NCI-H1417 (cell line): ENCODE measurements at places on chromosomes 4 and X.

DNA sequence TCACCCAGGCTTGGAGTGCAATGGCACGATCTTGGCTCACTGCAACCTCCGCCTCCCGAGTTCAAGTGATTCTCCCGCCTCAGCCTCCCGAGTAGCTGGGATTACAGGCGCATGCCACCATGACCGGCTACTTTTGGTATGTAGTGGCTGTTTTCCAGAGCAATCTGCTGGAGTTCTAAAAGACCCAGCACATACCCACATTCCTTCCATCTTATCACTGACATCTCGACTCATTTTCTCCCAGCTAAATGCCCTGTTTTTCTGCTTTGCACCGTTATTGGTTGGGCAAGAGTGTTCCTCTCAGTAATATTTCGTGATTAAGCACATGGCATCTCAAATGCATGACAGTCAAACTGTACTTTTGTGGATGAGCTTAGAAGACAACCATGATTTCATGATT is 53.7 kb downstream of the PRKX start:
- DNase-seq = no peak

GRCh38 chr4:138225477-138225876 is 16.7 kb downstream of the SLC7A11 start:
- DNase-seq = no peak

DNA sequence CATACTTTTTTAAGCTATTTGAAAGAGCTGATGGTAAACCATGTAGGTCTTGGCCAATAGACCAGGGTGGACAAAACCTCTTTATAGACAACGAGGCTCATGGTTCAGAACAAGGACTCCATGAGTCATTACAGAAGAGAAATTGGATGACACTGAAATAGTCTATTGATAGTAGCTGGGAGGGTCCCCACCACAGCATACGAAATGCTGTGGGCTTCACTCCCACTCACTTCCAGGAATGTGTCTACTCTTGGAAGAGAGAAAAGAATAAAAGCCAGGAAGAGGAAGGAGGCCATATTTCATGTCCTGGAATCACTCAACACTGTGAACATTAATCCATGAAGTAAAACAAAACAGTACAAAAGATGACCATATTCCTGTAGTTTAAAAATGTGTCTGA is 82.3 kb upstream of the MXRA5 start:
- DNase-seq = no peak

DNA sequence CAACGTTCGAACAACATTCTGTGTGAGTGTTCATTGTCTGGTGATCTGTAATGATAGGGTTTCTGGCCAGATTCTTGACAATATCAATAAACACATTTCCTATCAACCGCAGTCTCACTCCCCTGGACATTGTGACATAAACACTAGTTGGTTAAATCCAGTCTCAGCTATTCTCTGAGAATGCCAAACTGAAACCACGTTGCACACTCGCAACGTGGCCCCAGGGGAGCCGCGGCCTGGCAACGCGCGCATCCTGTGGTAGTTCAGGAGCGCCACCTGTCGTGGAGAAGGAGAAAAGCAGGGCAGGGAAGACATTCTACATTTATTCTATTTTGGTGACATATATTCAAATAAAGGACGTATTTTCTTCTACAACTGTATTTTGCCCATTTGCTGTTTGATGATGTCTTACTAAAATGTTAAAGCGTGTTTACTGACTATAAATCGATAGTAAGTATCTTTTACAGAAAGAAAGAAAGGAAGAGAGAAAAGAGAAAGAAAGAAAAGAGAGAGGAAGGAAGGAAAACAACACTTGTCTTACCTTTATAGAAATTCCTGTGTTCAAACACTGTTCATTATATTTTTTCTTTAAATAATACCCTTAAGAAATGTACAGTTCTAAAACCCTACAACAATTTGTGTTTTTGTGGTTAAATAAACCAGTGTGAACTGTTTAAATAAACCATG is 738.3 kb upstream of the FRG1 start:
- peak; percentile 67 for DNase-seq

DNA sequence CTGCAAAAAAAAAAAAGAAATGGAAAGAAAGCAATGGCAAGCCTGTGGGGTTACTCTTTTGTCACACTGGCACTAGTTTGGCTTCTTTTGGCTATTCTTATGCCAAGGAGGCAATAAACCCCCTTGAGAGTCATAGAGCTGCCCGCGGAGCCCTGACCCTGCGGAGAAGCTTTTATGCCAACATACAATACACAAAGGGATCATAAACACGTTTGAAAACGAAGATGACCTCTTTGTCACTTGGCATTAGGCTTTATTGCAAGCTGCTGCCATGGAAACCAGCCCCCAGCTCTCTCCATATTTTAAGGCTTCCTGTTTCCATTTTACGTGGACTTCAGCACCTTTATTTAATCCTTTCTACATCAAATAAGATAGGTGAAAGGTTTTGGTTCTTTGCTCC is 7.6 kb downstream of the NEUROG2 start:
- peak; percentile 31 for DNase-seq

- no peak for DNase-seq
Observed at GRCh38 chr4:17115583-17115982, 217.1 kb upstream of the LDB2 start.

GRCh38 chr4:129614611-129615010 is 518.7 kb downstream of the C4orf33 start:
- peak; percentile 7 for DNase-seq
